Suppressor macrophage treated with lipopolysaccharide for 1 hour (primary cell): ENCODE measurements at places on chromosomes 1 and 21.

DNA sequence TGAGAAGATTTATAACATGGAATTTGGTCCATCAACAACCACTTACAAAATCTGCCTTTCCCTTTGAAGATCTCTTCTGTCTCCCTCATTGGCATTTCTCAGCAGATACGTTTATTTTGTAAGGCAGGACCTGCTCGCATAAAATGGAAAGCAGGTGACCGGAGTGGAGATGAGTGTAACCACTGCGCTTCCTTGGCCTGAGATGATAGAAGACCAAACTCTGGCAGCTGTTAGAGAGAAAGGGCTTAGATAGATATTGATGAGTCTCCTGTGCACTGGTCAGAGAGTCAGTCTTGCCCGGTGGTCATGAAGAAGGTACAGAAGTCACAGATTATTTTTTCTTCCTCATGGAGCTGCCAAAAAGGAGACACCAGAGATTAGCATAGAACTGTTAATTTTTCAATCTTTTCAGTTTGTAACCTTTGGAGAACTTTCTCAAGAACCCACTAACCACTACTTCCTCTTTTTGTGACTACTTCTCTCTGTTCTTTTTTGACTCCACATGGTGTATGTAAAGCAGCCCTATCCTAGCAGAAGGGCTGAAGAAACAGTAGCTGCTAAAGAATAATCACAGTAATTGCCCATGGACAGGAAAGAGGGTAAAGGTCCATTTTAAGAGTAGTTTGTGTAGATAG lies 47.6 kb downstream of the FCRL3 start:
- DNase-seq: peak; percentile 85

DNA sequence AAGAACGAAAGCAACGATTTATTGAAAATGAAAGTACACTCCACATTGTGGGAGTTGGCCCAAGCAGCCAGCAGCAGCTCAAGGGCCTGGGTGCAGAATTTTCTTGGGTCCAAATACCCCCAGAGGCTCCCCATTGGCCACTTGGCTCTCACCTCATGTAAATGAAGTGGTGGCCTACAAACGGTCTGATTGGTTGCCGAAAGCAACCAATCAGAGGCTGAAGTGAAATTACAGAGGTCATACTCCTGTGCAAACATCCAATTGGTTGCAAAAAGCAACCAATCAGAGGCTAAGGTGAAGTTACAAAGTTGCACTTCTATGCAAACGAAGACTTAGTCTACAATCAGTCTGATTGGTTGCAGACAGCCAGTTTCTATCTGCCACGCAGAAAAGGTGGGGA lies 31.9 kb downstream of the FAM163A start:
- DNase-seq: no peak

GRCh38 chr1:209354840-209355165 lies 228.7 kb upstream of the CAMK1G start:
- no peak for DNase-seq

GRCh38 chr21:33289199-33289819 lies 23.1 kb downstream of the IL10RB start:
- no peak for DNase-seq

DNA sequence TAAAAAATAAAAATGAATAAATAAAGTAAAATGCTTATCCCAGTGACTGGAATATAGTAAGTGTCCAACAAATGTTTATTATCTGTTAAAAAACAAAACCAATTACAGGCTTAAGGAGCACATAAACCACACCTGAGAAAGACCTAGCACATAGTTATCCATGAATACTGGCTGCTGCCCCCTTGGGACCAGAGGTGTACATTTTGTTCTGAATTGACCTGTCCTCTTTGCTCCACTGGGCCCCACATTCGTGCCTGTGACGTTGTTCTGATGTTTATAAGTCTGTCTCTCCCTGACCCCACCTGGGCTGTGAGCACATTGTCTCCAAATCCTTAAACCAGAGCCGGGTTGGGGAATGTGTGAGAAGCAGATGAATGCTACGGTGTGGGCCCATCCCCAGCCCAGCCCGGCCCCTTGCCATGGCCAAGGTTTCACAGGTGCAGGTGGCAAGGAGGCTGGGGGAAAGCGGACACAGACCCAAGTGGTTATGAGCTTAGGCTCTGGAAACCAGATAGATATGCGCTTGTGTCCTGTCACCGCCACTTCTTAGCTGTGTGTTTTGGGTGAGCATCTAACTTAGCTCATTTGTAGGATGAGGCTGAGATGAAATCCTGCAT lies 29.1 kb downstream of the OPRD1 start:
- no peak for DNase-seq

DNA sequence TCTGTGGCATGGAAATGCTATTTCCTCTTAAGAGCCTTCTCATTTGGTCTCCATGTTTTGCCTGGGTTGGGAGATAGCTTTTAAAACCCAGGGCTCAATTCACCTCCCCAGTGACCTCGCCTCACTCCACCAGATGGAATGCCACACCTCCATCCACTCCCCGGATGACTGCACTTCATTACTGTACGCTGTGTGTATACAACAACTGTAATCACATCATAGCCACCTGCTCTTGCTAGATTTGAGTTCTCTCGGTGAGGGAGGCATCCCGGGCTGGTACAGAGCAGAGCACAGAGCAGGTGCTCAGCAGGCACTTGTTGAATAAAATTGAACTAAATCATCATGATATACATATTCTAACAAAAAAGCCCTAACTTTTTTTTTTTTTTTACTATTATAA lies 26.0 kb downstream of the SDE2 start:
- no peak for DNase-seq

DNA sequence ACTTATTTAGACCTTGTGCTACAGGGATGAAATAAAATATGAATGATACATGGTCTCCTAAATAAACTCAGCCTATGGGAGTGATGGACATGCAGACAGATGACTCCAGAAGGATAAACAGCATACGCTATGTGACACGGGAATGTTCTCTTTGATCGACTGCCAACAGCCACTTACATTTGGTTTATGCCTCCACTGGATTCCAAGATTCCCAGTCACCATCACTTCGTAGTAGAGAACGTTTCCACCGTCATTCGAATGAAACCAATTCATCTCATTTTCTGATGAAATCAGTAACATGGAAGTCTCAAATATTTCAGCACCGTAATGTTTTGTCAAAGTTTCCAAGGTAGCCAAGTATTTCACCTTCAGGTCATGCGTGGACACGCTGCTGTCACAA lies 99.7 kb downstream of the JAK1 start:
- no peak for DNase-seq

GRCh38 chr21:44820851-44821250 lies 3.0 kb upstream of the SUMO3 start:
- no peak for DNase-seq

- DNase-seq: no peak
These were observed 652.9 kb upstream of the USP24 start for GRCh38 chr1:55868026-55868425.

DNA sequence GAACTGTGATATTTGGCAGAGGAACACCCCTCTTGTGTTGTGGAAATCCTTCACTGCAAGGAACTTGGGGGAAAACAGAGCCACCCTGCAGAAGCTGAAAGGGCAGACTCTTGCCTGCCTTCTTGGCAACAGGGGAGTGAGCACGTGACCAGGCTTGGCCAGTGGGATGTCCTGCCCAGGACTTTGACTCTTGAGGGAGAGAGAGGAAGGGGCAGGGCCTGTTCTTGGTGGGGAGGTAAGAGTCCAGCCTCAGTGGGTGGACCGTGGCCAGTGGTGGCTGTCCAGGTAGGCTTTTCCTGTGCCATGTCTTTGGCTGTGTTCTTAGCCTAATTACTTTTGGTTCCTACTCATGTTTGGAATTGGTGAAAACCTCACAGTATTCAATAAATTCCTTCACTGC lies 8.6 kb upstream of the AK2 start:
- DNase-seq: no peak

GRCh38 chr1:150760013-150760412 lies 5.6 kb downstream of the CTSS start:
- peak; percentile 77 for DNase-seq

- no peak for DNase-seq
These were observed 69.0 kb downstream of the GADD45A start for GRCh38 chr1:67753776-67754525.

- no peak for DNase-seq
These were observed 20.9 kb upstream of the DR1 start for GRCh38 chr1:93324486-93325464.

- peak; percentile 65 for DNase-seq
These were observed 46.0 kb downstream of the LDLRAD2 start for GRCh38 chr1:21857840-21858670.

- no peak for DNase-seq
These were observed 148.7 kb downstream of the BARHL2 start for GRCh38 chr1:90568436-90568835.

GRCh38 chr1:29756085-29756484 lies 519.8 kb downstream of the PTPRU start:
- no peak for DNase-seq

DNA sequence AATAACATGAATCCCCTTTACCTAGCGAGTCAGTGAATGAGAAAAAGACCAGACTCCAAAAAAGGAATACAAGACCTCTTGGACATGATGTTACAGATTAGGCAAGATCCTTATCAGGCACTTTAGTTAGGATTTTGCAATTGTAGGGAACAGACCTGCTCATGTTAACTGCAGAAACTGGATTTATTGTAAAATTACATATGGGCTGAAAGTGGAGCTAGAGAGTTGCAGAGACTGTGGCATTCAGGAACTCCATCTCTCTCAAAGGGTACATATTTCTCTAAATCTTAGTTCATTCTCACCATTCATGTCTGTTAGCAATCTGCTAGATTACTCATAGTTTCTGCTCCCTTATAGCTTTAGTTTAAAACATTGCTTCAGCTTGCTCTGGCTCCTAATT lies 142.2 kb downstream of the PAPPA2 start:
- no peak for DNase-seq

- peak; percentile 47 for DNase-seq
These were observed 10.2 kb downstream of the ADAM30 start for GRCh38 chr1:119885903-119886783.

- no peak for DNase-seq
These were observed 182.0 kb downstream of the DYRK1A start for GRCh38 chr21:37548521-37548981.

DNA sequence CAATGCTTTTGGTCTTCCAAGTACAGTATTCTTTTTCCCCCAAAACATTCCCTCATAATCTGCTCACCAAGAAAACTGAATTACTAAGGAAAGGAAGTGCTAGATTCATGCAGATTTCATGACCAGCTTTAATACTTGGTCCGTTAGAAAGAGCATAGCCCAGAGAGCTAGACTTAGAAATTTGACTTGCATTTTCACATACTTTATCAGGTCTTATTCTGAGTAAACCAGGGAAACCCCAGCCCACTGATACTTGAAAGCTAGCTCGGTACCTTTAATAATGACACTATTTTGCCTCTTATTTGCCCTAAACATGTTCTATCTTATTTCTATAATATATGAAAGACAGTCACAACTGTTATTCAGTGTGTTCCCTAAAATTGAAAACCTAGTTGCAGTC lies 204.5 kb downstream of the TTLL7 start:
- no peak for DNase-seq

- no peak for DNase-seq
These were observed 5.0 kb downstream of the UQCRHL start for GRCh38 chr1:15802234-15802965.

DNA sequence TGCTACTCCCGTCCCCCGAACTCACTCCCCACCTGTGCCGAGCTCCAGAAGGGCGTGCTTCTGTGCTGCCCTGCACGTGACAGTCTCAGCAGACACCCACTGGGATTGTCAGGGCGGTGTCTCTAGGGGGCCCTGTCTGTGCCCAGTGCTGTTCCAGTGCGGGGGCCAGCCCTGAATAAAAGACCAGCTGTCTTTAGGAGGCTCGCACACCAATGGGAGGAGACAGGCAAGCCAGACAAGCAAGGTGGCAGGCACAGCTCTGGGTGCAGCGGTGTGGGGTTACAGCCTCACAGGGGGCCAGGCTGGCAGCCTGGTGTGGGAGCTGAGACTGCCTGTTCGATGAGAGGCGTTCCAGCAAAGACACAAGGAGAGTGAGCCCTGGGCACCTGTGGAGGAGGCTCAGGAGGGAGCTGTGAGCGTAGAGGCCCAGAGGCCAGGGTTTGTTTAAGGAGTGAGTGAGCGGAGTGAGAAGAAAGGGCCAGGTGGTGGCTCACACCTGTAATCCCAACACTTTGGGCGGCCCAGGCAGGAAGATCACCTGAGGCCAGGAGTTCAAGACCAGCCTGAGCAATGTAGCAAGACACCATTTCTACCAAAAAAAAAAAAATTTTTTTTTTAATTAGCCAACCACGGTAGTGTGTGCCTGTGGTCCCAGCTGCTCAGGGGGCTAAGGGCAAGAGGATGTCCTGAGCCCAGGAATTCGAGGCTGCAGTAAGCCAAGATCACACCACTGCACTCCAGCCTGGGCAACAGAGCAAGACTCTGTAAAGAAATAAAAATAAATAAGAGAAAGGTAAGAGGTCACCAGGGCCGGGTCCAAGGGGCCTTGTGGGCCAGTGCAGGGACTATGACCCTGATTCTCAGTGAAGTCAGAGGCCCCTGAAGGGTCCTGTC lies 48.2 kb upstream of the ARHGEF16 start:
- no peak for DNase-seq

DNA sequence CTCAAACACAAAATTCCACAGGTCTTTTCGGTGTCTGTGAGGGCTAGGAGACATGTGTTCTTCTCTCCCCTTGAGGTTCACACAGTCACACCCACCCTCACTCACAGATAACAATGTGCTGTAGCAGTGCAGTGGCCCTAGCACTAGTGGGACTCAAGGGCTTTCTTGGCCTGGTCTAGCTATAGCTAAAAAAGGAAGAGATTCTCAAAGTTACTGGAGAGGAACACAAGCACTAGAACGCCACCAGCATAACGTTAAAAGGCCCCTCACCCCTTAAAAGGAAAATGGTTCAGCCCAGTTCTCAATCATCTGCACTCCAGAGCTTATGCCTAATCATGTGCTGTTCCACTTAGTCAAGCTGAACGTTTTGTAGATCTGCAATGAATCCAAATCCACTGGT lies 39.5 kb downstream of the RGS8 start:
- no peak for DNase-seq

DNA sequence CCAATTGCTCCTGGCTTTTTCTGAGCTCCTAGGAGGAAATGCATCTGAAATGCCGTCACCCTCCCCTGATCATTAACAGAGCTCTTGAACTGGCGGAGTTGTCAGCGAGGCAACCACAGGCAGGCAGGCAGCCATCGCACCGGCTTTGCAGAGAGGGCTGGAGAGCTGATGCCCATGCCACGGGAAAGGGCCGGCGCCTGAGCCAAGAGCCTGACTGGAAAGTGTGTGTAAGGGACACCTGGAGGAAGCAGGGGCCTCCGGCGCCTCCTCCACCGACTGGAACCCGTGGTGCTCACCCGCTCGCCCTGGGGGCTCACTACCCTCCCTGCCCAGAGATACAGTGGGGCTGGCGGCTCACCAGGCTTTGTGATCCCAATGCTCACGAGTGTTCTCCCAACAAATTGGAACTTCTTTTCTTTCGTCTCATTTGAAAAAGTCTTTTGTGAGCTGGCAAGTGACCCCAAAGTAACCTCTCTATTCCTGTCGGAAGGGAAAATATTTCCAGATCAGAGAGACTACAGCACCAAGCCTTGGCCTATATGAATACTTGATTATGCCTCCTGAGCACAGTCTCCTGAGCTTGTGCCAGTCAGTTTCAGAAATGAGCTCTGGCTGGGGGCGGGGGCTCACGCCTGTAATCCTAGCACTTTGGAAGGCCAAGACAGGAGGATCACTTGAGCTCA lies 97.7 kb upstream of the SLC25A33 start:
- no peak for DNase-seq
